ENCODE measurements at places on chromosomes 12 and 14.

DNA sequence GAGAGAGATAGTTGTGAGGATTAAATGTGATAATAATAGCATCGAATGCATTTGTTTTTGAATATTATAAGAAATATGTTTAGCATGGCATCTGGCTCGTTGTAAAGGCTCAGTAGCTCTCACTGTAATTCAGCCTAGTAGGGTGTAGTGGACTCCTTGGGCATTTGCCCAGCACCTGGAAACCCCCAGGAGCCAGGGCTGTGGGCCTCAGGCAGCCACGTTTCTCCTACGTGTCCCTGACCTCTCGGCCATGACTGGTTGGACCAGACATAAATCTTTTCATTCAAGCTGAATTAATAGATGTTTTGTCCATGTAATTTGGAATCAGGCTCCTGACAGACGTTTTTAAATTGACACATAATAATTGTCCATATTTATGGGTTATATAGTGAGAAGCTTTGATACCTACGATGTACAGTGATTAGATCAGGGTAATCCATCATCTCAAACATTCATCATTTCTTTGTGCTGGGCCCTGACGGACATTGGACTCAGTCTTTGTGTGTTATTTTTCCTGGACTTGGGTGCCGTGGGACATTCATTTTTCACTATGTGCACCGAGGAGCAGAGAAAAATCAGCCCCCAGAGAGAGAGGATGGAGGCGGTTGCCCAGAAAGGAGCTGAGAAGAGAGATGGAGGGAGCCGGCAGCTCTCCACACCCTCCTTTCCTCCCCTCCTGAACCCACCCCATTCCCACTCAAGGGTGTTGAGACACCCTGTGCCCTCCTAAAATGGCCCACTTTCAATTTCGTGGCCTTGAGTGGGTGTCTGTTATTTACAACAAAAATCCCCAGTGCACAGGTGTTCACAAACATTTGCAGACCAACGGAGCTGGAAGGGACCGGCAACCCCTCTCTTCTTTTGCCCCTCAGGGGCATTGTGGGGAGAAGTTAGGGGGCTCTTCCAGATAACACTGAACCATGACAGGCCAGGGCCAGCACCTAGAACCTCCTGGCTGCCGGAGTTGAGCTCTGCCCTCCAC lies 296.4 kb downstream of the DPF3 start:
- no peak for DNase-seq

GRCh38 chr12:84058136-84058535 lies 854.5 kb downstream of the SLC6A15 start:
- DNase-seq = no peak

DNA sequence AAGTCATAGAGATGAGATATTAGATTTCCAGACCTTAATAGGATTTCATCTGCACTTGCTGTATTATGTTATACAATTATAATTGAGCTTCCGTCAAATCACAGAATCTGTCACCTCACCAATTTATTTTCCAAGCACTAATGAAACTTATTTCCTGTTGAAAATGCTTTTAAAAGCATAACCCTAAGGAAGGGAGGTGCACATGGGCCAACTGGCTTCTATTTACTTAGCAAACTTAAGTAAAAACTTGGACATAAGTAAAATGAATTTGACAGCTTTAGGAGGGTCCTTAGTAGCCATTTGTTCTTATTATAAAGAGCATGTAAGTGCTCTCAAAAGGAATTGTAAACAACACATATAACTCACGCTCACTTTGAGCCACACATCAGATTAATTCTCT lies 462.2 kb upstream of the TMPO start:
- no peak for DNase-seq

- no peak for DNase-seq
These were observed 275.2 kb downstream of the DACT1 start for GRCh38 chr14:58912799-58913432.

Data from nephron progenitor cell (in vitro differentiated cells).